ENCODE measurements at places on chromosomes 4 and X.

DNA sequence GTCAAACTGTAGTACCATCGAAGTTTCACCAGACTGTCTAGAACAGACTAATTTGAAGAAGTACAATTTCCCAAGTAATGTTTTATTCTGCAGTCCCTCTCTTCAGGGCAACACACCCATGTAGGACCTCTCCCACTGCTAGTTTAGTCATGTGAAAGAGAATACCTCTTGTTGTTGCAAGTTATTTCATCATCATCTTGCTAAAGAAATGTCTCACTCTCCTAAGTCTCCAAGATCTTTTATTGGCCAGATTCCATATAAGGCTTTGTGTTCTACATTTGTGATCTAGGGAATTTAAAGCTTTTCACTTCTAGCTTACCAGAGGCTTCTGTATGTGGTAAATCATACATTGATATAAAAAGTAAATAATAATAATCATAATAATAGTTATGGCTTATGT lies 745.3 kb upstream of the MAGEB2 start:
- DNase-seq: no peak

- no peak for DNase-seq
These were observed 138.4 kb downstream of the COL25A1 start for GRCh38 chr4:109164011-109164410.

- DNase-seq: no peak
These were observed 18.0 kb downstream of the RPS6KA3 start for GRCh38 chrX:20248592-20249192.

GRCh38 chr4:130028552-130028951 lies 932.6 kb downstream of the C4orf33 start:
- DNase-seq: no peak

DNA sequence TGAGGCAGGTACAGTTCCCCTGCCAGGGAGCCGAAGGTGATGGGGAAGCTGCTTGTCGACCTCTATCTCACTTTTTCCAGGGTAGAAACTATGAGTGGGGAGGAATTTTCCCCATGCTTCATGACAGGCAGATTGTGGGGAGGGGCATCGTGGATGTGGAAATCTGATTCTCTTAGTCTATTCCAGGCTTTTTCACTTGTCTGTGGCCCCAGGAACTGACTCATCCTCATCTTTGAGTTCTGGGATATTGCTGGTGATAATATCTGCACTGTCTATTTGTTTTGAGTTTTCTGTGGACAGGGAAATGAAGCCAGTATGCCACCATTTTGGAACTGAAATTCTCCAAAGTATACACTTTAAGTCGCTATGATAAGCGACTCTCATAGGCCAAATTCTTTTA lies 7.6 kb upstream of the TLR2 start:
- DNase-seq: no peak

DNA sequence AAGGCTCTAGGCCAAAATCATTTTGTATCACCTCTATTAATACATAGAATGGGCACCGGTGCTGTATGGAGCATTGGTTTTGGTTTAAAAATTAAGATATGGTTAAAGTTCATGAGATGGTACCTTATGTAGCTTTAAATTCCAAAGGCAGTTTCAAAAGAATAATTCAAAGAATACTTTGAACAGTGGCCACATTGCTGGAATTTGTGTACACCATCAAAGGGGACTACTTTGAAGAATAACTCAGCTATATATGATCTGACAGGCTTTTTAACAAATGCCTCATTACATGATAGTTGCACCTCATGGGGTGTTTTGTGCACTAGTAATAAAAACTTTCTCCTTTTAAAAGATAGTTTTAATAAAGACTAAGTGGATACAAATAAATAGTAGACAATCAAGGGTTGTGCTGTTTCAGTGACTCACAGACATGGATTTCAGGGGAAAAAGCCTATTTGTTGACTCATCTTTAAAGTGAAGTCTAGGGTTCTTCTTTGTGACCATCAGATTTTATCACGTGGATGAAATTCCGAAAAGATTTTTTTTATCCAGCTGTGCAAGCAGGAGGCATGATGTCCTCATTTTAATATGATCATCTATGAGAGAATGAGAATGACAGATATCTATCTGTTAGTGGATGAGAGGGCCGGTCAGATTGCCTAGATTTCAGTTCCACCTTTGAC lies 12.8 kb downstream of the MTM1 start:
- DNase-seq: no peak

DNA sequence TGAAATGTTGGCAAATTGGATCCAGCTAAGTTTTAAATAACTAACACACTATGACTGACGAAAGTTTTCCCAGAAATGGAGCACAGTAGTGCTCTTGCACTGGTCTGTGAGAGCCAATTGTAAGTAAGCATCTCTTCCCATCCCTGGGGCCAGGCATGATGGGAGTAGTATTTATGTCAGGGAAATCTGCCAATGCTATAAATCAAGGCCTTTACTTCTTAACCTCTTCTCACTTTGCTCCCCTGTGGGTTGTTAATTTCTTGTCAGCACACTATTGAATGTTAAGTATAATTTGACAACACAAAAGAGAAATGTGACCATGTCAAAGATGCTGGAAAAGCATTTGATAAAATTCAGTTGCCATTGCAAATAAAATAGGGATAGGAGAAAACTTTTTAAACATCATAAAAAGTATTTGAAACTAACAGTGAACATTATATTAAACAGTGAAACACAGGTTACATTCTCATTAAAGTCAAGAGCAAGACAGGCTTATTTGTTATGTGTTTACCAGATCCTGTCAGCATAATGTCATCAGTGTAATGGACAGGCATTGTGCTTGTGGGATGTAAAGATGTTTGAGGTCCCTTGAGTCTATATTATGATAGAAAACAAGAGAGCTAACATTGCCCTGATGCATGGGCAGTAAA lies 5.0 kb downstream of the F8A1 start:
- DNase-seq: no peak

DNA sequence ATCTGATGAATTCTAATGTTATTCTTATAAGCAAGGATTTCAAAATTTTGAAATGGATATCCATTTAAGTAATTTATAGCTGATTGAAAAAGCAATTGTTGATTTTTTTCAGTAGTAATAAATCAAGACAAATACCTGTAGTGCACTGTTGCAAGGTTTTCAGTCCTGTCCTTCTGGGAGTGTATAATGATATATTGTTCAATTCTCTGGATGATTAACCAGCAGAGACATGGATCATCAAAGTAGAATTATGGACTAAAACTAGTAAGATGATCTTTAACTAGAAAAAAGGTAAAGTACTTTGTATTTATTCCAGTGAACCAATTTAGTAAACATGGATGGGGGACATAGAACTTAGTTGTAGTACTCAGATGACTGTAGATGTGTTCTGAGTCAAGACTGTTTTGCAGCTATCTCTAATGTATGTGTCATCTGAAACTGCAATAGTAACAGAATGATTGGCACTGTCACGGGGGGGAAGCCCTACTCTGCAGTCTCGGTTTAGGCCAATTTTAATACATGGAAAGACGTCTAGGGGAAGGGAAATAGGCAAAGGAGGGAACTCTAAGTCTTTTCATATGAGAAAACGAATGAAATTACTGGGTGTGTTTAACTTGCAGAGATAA lies 121.9 kb downstream of the GLRA3 start:
- DNase-seq: no peak

DNA sequence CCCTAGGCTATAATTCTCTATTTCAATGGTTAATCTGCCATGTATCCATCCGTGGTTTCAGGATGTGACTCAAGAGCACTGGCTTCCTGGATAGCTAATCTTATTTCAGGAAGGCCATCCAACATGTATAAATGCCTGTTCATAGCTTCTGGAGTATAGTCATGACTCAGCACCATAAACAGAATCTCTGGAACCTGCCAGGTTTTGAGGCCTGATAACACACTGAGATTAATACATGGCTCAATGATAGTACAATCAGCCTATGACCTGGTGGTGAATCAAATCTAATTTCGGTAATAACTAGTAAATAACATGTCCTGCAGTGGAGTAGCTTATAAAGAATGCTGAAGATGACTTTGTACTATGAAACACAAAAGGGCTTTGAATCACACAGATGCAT lies 5.7 kb upstream of the IL13RA2 start:
- DNase-seq: no peak

DNA sequence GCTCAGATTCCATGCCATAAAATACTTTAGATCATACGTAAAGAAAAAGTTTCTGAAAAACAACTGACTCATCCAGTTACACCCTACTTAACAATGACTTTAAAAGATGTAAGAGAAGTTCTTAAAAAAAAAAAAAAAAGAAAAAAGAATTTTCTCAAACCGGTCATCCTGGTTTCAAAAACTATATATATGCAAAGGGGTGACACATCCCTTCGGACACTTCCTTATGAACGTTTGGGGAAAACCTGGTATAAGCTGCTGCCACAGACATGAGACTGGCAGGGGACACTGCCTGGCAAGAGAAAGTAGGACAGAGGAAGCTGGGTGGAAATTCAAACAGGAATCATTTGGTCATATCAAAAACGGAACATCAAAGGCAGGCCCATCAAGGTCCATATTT lies 81.2 kb upstream of the PRSS48 start:
- no peak for DNase-seq

- no peak for DNase-seq
These were observed 334.0 kb upstream of the NDST3 start for GRCh38 chr4:117700111-117700892.

DNA sequence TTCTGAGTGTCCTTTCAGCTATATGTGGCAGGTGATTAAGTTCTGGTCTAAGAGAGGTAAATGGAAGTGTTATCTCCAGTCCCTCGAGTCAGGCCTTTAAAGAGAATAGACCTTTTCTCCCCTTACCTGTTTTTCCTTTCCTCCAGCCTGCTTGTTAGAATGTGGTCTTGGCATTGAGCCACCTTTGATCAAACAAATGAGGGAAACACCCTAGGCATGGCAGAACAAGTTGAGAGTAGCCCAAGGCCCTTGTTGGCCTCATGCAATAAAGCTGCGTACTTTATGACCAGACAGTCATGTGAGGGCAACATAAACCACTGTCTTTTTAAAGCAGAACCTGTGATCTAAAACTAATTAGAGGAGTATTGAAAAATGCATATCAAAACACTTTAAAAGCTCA lies 13.2 kb upstream of the IL13RA2 start:
- no peak for DNase-seq

- no peak for DNase-seq
These were observed 161.0 kb upstream of the RASGEF1B start for GRCh38 chr4:81632581-81633299.

- no peak for DNase-seq
These were observed 16.1 kb upstream of the SAT1 start for GRCh38 chrX:23766650-23767551.

- no peak for DNase-seq
These were observed 57.5 kb upstream of the ZCCHC13 start for GRCh38 chrX:74246524-74246923.

- no peak for DNase-seq
These were observed 456.8 kb downstream of the PRR32 start for GRCh38 chrX:127276326-127276725.

DNA sequence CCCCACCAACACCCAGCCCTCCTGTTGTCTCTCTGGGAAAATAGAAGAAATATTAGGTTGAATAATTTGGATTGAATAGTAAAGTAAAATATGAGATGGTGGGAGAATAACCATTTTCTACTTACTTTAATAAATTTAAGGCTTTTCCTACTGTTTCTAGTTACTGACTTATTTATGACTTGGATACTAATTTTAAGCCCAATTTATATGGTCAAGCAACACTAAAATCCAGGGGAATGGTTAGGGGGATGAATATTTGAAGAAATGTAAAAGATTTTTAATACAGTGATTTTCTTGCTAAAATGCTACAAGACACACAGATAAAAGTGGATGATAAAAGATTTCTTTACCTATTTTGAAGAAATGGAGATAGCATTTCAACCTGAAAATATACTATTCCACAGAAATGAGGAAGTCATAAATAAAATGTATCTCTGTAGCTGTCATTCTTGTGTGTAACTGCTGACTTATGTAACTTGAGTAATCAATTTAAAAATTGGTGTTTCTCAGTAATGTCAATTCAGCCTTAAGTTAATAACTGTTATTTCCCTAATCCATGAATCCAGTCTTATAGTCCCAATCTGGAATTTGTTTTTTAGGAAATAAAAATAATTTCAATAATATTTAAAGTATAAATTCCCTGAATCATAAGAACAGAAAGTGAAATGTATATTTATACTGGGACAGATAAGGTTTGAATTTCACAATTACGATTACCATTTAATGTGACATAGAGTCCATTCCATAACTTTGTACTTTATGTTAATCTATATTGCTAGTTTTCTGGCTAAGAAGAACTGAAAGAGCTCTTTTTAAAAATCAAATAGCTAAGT lies 24.3 kb upstream of the IL2 start:
- no peak for DNase-seq

DNA sequence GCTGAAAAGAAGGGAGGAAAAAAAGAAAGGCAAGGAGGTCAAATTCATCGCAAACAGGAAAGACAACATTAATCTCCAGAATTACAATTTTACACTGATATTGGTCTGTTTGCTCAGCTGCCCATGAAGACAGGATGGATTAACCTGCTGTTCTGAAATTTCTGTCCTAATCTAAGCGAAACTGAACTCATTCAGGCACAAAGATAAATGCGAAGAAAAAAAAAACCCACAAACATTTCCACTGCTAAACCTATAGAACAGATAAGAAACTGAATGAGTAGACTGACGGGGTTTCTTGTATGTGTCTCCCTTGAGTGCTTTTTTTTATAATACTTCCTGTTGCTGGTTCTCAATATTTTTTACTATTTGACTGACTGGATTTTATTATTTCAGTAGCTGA lies 251.8 kb upstream of the FTHL17 start:
- no peak for DNase-seq

GRCh38 chrX:124280294-124280902 lies 52.1 kb upstream of the TEX13D start:
- no peak for DNase-seq

DNA sequence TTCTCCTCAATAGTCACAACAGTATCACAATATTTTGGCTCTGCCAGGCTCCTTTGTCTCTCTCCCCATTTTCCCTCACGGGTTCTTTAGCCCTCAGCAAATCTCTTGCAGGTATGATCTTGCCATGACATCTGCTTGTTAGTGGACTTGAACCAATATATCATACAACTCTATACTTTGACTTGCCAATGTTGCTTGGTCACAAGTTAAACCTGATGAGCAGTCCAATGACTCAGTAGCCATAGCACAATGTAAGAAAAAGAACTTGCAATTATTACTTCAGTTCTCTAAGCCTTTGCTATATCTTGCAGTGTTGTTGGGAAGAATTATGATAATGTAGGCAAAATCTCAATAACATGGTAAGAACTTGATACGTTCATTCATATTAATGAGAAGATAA lies 174.6 kb upstream of the NRK start:
- no peak for DNase-seq

- no peak for DNase-seq
These were observed 407.7 kb downstream of the SPRY1 start for GRCh38 chr4:123804196-123804721.

DNA sequence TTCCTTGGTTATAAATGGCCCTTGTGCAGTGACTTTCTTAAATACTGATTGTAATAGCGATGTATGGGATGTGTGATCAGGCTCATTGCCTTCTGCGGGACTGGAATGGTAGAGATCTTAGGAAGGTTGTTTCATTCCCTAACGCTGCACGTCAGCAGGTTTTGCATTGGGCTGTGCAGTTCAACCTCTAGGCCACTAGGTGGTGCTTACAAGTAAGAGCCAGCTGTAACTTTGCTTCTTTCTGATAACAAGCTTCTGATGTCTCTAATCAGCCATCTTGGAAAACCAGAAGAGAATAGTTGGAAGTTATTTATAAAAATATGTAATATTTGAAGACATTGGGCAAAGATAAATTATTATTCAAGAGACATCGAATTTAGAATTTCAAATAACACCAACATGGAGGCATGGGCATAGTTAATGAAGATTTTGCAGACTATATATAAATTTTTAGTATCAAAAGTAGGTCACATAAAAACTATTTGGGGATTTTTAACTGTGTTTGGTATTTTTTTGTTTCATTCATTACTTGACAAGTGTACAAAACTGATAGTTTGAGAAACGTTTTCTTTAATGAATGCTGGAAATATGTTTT lies 339.7 kb upstream of the PCDH7 start:
- no peak for DNase-seq
